ENCODE measurements at places on chromosomes 3 and 15.

DNA sequence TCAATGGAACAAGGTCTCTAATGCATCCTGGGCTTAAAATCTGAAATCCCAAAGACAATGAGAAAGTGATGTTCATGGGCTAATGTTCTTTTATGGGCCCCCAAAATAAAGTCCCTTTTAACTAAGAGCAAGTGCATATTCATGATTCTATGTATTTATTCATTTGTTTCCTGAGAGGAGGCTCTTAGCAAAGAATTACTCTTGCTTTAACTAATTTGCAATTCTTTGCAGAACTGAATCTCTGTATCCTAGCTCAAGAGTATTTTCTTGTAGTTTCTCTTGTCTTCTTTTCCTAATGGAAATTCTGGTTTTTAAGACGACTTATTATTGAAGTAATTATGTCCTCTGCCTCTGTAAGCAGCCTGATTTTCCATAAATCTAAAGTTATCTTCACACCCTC is 202.2 kb upstream of the TP63 start:
- no peak for DNase-seq

- DNase-seq, result no peak
Measured at GRCh38 chr3:17300441-17300840, 415.7 kb downstream of the PLCL2 start.

- DNase-seq, result no peak
Measured at GRCh38 chr15:89802986-89803824, 11.4 kb downstream of the ANPEP start.

DNA sequence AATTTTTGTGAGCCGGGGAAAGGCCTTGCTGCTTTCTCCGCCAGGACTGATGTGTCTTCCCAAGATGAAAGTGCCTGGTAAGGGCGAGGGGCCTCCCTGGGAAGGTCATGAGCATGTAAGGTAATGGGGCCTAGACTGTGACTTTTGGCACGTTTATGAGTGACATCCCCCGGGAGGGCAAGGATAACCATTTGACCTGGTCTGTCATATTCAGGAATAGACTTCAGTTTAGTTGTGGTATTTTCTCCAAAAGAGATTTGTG is 631 bp upstream of the CNBP start:
- peak; percentile 11 for DNase-seq

DNA sequence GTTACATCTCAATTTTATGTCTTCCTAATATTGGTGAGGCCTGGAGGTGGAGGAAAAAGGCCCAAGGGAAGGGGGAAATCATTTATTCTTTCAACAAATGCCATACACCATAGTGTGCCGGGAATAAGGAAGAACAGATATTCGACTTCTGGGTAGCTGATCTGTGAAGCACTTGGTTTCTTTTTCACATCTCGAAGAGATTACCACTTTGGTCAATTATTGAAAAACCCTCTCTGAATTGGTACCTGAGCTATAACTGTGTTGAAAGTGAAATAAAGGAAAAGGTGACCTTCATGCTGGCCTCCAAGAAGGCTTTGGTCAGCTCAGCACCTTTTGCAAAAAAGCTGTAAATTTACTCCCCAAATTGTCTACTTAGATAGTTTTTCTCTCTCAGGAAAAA is 14.2 kb upstream of the MB21D2 start:
- DNase-seq, result no peak

DNA sequence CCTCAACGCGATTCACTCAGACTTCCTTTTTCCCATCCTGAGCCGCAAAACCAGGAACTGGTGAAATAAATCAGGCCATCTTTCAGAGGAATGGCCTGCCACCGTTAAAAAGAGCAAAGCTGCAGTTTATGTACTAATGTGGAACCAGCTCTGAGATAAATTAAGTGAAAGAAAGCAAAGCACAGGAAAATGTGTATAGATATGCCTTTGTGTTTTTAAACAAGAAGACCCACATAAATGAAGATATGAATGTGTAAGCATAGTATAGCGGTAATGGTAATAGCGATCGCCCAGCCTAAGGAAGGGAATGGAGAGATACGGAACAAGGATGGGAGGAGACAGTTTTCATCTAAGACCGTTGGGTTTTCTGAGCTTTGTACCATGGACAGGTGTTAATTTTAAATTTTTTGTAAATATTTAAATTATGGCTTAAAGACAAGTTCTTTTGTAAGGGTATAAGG is 30.8 kb upstream of the RPN1 start:
- DNase-seq, result no peak

GRCh38 chr15:48292458-48292857 is 38.8 kb upstream of the DUT start:
- no peak for DNase-seq

DNA sequence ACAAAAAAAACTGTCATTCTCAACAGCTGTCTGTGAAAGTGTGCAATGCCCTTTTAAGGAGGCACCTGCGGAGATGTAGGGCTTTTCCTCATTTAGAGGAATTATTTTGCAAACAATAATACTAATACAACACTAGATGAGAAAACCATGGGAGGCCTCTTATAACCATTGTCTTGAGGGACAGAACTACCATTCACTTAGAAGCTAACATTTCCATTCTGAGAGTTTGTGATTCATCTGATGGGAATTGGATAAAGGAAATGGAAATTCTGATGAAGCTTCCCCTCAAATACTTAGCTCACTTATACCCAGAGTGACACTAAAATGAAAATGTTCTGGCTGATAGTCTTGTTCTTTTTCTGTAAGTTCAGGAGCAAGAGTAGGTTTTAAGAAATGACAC is 147.7 kb downstream of the CADPS start:
- no peak for DNase-seq

GRCh38 chr3:189160519-189161309 is 11.1 kb upstream of the TPRG1 start:
- DNase-seq, result no peak

GRCh38 chr3:15783361-15783969 is 14.3 kb downstream of the ANKRD28 start:
- no peak for DNase-seq

GRCh38 chr15:70853318-70853972 is 512 bp downstream of the LARP6 start:
- DNase-seq, result peak; percentile 8

GRCh38 chr15:32135335-32135734 is 105.0 kb downstream of the CHRNA7 start:
- no peak for DNase-seq

DNA sequence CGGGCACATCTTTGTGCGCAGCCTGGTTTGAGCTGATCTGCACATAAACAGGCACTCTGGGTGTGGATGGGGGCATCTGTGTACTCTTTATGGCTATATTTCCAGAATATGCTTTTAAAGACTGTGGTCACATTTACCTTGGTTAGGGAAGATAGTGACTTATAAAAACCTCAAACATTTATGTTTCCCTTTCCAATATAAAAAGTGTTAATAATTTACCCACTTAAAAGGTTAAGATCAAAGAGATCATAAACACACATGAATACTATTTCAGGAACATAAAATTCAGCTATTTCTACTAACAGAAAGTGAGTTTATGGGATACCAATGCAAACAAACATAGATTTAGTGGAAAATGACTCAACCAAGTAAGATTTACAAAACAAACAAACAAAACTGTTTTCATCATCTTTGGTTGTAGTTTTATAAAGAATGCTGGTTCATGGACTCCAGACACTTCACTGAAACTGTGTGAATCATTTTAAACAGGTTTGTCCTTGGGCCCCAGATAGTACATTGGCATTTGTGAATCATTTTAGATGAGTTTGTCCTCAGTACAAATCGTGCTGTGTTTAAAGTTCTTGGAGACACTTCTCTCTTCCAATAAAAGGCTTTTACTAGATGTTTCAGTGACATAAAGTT is 253.5 kb upstream of the CTDSPL start:
- no peak for DNase-seq

DNA sequence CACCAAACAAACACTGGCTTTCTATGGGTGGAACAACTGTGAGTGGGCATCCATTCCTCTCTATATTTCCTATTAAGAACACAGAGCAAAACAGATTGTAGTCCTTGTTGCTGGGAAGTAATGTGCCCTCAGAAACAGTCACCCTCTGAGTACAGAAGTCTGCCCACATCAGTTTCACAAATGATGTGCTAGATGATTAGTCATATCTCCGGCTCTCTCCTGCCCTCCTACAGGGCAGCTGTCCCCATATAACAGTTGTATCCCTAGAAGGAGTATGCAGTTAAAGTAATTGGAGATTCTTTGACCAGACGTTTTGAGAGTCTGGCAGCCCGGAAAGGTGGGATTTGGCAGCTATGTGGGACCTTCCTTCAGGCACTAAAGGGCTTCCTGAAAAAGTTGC is 159.9 kb downstream of the APBA2 start:
- no peak for DNase-seq

DNA sequence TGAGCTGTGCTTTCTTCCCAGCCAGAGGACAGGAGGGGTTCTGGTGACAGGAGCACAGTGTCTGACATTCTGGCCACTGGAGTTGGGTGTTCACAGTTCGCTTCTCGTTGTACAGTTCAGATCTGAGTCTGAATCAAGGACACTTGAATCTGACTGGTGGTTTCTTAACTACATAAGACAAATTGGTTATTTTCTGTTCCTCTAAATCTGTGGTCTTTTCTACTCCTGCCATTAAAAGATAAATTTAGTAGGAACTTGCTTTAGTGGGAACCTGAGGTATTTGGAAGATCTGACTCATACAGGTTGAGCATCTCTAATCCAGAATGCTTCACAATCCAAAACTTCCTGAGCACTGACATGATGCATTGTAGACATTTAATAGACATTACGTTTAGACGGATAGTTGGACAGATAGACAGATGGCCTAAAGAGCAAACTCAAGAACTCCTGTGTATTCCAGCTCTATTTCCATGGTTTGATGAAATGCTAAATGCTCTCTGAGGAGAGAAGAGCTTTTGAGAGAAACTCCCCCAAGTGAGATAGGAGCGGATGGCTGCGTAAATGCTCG is 71.0 kb downstream of the CCK start:
- no peak for DNase-seq

DNA sequence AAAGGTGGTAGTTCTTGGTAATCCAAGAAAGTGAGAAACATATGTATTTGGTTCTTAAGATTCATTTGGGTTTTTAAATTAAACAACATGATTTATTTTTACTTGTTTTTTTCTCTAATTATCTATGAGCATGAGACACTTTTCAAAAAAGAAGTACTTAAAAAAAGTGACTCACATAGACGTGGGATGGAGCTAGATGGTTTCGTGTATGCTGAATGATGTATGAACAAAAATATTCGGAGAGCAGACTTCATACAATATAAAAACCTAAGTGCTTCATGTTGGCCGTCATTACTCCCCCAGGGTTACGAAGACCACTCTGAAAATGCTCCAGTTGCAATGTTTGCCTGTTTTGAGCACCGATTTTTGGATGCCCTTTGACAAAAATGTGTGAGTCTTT is 90.9 kb downstream of the RORA start:
- no peak for DNase-seq

GRCh38 chr3:133282236-133282635 is 117.6 kb upstream of the BFSP2 start:
- no peak for DNase-seq

GRCh38 chr3:41267975-41268640 is 68.8 kb downstream of the CTNNB1 start:
- no peak for DNase-seq

GRCh38 chr3:2525968-2526367 is 427.3 kb downstream of the CNTN4 start:
- no peak for DNase-seq

- no peak for DNase-seq
Measured at GRCh38 chr15:92809880-92810361, 90.2 kb upstream of the CHD2 start.

DNA sequence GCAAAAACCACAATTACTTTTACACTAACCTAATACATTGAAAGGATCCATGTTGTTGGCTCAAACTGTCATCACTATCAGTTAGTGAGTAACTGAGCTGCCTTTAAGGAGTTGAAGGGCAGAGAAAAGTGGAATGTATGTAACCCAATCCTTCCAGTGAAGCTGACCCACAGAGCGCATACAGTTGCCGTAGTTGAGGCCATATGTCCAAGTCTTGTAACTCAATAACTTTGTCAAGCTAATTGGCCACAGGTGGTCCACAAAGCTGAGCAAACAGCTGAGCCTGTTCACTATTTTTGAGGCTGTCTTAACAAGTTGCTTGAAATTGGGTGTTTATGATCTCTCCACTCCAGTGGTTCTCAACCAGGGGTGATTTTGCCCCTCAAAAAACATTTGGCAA is 169.0 kb upstream of the SLC24A5 start:
- DNase-seq, result no peak

- no peak for DNase-seq
Measured at GRCh38 chr15:38554354-38554753, 10.3 kb downstream of the RASGRP1 start.

DNA sequence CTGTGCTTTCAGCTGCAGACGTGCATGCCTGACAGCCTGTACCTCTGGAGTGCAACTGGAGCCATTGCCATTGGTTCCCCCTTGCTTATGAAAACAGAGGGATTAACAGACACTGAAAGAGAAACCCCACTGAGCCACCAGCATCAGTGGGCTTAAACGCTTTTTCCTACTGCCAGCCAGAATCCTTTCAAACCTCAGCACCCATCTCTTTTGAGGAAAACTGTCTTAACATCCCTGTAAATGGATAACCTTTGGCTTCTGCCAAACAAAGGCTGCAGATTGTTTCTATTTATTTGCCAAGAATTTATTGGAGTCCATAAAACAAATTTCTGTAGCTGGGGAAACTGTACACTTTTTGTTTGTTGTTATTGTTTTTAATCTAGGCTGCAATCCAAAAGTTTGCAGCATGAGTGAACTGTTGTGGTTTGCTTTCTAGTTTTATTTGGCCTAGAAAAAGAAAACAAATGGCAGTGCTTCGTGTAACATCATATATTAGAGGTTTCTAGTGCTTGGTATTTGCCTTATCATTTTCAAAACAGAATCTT is 369.2 kb upstream of the IL12A start:
- DNase-seq, result no peak

GRCh38 chr15:72998681-72999466 is 53.4 kb upstream of the NEO1 start:
- DNase-seq, result no peak

DNA sequence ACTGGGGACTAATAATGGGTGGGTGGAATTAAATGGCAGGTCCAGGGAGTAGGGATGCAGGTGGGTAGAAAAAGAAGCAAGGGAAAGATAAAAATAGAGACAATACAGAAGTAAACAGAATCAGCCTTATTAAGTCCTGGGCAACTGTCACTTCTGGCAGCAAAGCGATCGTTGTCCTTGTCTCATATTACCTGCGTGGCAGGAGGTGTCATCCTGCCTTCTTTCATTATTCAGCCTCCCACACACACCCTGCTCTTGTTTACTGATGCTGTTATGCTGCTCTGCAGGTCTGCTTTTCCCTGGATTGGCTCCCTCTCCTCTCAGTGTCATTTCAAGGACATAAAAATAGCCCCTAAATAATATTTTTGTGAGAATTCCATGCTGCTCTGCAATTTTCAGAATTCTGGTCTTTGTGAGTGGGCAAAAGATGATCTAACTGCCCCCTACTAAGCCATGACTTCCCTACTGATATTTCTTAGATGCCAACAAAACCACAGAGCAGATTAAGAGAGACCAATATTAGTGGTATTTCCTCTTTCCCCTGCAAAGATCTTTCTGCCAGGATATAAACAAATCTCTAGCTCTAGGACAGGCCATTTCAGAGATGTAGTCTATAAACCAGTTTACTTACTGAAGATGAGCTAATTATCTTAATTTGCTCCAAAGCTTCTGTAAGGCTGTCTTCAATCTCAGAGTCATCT is 8.5 kb downstream of the VEPH1 start:
- DNase-seq, result no peak

GRCh38 chr3:113132571-113132996 is 78.8 kb upstream of the BOC start:
- no peak for DNase-seq

Measured in neural crest cell (in vitro differentiated cells).